ENCODE measurements at places on chromosomes 16 and 17.

GRCh38 chr17:4818276-4818675, 11.3 kb downstream of the PLD2 start:
- DNase-seq: no peak

- no peak for DNase-seq
Observed at GRCh38 chr17:16107165-16107770, 107.6 kb downstream of the TTC19 start.

DNA sequence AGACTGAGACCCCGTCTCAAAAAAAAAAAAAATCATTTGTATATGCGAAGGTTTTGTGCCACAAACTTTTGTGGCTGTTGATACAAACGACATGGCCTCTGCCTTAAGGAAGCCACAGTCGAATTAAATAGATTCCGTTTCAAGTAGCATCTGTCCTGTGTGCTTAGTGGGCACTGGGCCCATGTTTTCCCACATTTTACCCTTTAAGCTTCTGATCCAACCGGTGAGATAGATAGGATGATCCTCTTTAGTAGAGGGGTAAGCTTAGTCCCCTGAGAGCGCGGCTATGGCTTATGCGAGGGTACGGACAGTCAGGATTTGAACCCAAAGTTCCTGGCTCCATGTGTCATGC, 776 bp upstream of the TMEM219 start:
- no peak for DNase-seq

GRCh38 chr17:76502341-76503211, 1.4 kb upstream of the RHBDF2 start:
- no peak for DNase-seq

- no peak for DNase-seq
Observed at GRCh38 chr17:50240851-50241250, 33.4 kb upstream of the TMEM92 start.

GRCh38 chr16:75420987-75421819, 12.1 kb downstream of the CFDP1 start:
- DNase-seq: no peak

DNA sequence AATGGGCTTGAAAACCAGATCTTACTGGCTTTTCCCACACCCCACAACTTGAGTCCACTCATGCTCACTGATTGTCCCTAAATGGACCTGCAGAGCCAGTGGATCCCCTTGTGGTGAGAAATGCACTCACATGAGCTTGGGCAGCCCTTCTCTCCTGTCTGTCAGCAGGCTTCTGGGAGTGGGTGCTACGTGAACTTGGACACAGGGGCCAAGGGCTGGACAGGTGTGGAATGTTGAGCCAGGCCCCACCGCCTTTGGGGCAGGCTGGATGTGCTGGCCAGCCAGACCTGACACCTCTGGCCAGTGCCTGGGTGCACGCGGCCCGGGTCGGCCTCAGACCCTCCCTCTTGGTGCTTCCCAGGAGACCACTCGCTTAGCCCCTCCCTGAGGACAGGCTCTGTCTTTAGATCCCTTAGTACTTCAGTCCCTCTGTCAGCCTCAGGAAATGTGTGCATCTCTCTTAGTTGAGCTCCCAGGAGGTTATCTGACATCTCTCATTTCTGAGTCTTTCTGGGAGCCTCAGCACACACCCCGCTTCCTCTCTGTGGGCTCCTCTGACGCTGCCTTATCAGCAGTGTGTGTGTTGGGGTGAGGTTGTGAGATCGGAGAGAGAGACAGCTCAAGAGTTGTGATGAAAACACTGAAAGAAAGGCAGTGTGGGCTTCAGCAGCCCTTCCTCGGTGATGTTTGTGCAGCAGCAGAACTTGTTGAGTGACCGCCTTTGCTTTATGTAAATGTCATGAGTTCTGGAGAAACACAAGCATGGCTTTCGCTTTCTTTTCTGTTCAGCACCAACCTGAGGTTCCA, 117.0 kb downstream of the RAB11FIP4 start:
- DNase-seq: peak; percentile 39

GRCh38 chr16:81445966-81446906, 1.6 kb downstream of the CMIP start:
- no peak for DNase-seq

GRCh38 chr17:77572065-77572601, 386.4 kb upstream of the TNRC6C start:
- DNase-seq: no peak

DNA sequence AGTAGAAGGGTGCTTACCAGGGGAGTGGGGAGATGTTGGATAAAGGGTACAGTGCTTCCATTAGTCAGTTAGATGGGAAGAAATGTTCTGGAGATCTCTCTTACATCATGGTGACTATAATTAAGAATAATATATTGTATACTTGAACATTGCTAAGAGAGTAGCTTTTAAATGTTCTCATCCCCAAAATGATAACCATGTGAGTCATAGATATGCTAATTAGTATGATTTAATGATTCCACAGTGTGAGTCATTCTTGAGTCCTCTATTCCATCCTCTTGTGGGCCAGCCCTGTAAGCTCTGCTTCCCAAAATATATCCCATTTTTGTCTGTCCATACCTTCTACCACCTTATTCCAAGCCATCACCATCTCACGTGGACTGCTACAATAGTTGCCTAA, 80.6 kb upstream of the CDH11 start:
- no peak for DNase-seq

- no peak for DNase-seq
Observed at GRCh38 chr16:27468941-27469531, 67.1 kb downstream of the IL21R start.

DNA sequence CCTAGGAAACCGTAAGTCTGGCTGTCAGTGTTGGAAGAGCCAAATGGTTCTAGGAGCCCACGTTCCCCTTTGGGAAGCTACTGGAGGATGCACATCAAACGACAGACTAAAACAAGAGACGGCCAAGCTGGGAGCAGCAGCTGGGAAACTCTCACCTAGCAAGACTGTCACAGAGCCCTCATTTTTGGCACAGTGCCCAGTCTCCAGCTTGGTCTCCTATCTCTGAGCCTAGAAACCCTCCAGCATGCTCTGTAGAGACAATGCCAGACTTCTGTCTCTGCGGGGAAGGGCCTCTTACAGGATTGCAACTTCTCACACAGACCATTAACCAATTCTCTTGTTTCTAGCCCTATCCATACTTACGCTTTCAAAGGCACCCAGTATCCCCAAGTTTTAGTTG, 23.5 kb downstream of the GTF3C1 start:
- DNase-seq: no peak

Measured in activated CD8-positive, alpha-beta memory T cell treated with anti-CD3 and anti-CD28 coated beads for 1 hour (primary cell).